ENCODE measurements at places on chromosomes 16 and 17. TPM values are rescaled to one million over a fixed set of nuclear protein-coding genes. Genes with fewer than 3 reads are reported as not detected.

Gene PLCG2
- 100 TPM for polyA plus RNA-seq

Gene SYNGR3
- 1.5 TPM for polyA plus RNA-seq

DNA sequence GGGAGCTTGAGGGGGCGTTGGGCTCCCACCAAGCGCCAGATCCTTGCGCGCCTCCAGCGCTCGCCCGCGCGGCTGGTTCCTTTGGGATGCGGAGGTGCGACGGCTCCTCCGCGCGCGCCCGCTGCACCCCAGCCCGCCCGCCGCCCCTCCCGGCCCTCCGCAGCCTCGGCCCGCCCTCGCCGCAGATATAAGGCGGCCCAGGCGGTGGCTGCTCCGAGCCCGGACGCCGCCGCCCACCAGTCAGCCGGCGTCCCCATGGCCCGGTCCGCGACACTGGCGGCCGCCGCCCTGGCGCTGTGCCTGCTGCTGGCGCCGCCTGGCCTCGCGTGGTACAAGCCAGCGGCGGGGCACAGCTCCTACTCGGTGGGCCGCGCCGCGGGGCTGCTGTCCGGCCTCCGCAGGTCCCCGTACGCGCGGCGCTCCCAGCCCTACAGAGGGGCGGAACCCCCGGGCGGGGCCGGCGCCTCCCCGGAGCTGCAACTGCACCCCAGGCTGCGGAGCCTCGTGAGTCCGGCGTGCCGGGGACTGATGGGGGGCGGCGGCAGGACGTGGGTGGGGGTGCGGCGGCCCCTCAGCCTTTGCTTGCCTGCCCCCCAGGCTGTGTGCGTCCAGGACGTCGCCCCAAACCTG is at the start of gene NPB:
NPB (plus strand) TSS at position 216 of the 630 bp plus-strand sequence; CDS start at position 256, 40 bp downstream.
- H3K4me1 ChIP-seq, result peaks cover 8% of the 10 kb centered on the region
- peaks cover 12% of the 10 kb centered on the region for H3K27me3 ChIP-seq
- peak within 1 kb of the TSS; percentile 34 for H3K4me3 ChIP-seq

Gene ENKD1
- 1.5 TPM for polyA plus RNA-seq

DNA sequence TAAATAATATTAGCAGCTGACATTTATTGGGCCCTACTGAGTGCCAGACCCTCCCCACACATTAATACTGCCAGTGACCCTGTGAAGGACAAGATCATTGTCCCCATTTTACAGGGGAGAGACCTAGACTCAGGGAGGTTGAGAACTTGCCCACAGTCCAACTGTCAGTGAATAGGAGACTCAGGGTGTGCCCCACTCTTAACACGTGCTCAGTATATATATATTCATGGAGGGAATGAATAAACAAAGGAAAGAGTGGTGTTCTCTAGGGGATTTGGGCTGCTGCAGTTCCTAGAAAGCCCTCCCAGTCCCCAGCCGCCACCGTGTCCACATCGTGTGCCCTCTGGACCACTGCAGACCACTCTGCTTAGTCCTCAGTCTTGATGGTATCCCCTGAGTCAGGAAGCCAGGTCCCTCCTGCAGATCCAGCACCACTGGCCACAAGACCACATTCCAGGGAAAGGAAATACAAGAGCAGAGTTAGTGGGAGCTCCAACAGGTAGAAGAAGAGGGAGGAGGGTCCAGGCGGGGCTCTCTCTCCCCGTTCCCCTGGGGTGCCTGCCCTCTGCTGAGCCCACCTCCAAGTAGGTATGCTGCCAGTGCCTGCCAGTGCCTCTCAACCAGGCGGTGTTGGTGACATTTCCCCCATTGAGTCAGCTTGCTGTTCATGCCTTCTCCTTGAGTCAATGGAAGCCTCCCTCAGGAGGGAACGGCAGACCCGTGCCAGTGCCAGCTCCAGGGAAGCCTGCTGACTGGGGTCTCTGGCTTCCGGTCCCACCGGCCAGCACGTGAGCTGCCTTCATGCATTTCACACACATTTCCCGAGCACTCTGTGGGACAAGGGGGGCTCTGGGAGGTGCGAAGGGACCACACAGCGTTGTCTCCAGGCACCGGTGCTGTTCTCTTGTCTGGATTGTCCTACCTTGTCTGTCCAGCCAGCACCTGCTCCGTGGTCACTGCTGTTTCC is 75.6 kb downstream of the GNAO1 start:
- DNase-seq, result no peak
- peaks cover 14% of the 10 kb centered on the region for H3K27me3 ChIP-seq
- no peak overlapping the region for H3K27ac ChIP-seq
- no peaks in the 10 kb centered on the region for H3K36me3 ChIP-seq
- no peaks in the 10 kb centered on the region for H3K4me1 ChIP-seq

- H3K27me3 ChIP-seq, result peaks cover 11% of the 10 kb centered on the region
- no peaks in the 10 kb centered on the region for H3K36me3 ChIP-seq
- H3K4me1 ChIP-seq, result peaks cover 26% of the 10 kb centered on the region
- no peak overlapping the region for H3K27ac ChIP-seq
- H3K4me3 ChIP-seq, result no peak overlapping the region
- DNase-seq, result no peak
Observed at GRCh38 chr16:66479661-66480264, 52.7 kb downstream of the BEAN1 start.

Gene SMIM5
- not detected for polyA plus RNA-seq

GRCh38 chr17:66379544-66379943 is 77.1 kb downstream of the PRKCA start:
- H3K4me1 ChIP-seq, result no peaks in the 10 kb centered on the region
- DNase-seq, result no peak
- no peak overlapping the region for H3K4me3 ChIP-seq

Gene C16orf54
- 70.0 TPM for polyA plus RNA-seq

- DNase-seq, result no peak
- H3K27ac ChIP-seq, result no peak overlapping the region
- peaks cover 6% of the 10 kb centered on the region for H3K27me3 ChIP-seq
- H3K4me1 ChIP-seq, result no peaks in the 10 kb centered on the region
Observed at GRCh38 chr17:72380737-72381136, 259.9 kb downstream of the SOX9 start.

DNA sequence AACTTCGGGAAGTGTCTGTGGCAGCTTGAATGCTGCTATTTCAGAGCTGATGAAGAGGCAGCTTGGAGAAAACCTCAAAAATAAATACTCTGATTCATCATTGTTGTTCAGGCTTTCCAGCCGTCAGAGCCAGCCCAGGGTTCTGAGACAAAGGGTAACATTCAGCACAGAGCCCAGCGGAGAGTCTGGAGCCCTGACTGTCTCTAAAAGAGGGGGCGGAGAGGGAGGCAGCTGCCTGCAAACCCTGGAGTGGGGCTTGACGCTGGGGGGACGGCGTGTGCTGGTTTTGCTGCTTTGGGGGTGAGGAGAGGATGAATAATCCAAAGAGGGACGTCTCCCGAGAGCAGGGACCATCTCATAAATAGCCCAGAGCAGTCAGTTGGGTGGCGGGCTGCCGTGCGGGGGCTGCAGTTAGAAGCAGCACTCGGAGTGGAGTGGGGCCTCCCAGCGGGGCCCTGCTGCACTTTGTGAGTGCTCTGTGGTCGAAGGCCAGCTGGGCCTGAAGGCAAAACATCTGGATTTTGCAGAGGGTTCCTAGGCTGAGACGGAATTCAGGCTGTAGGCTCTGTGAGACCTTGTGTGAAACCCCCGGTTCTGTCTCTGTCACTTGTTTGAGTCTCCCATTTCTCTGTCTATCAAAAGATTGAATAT is 237.8 kb downstream of the PRKCA start:
- H3K27ac ChIP-seq, result no peak overlapping the region
- H3K4me1 ChIP-seq, result no peaks in the 10 kb centered on the region
- DNase-seq, result no peak
- peaks cover 12% of the 10 kb centered on the region for H3K27me3 ChIP-seq

GRCh38 chr16:75102595-75102994 is 14.0 kb downstream of the LDHD start:
- H3K4me3 ChIP-seq, result no peak overlapping the region
- H3K27ac ChIP-seq, result no peak overlapping the region
- H3K4me1 ChIP-seq, result peaks cover 24% of the 10 kb centered on the region
- peaks cover 10% of the 10 kb centered on the region for H3K36me3 ChIP-seq
- no peak for DNase-seq
- H3K27me3 ChIP-seq, result peaks cover 61% of the 10 kb centered on the region

Gene DNASE1
- not detected for polyA plus RNA-seq

Gene NPB
- not detected for polyA plus RNA-seq

DNA sequence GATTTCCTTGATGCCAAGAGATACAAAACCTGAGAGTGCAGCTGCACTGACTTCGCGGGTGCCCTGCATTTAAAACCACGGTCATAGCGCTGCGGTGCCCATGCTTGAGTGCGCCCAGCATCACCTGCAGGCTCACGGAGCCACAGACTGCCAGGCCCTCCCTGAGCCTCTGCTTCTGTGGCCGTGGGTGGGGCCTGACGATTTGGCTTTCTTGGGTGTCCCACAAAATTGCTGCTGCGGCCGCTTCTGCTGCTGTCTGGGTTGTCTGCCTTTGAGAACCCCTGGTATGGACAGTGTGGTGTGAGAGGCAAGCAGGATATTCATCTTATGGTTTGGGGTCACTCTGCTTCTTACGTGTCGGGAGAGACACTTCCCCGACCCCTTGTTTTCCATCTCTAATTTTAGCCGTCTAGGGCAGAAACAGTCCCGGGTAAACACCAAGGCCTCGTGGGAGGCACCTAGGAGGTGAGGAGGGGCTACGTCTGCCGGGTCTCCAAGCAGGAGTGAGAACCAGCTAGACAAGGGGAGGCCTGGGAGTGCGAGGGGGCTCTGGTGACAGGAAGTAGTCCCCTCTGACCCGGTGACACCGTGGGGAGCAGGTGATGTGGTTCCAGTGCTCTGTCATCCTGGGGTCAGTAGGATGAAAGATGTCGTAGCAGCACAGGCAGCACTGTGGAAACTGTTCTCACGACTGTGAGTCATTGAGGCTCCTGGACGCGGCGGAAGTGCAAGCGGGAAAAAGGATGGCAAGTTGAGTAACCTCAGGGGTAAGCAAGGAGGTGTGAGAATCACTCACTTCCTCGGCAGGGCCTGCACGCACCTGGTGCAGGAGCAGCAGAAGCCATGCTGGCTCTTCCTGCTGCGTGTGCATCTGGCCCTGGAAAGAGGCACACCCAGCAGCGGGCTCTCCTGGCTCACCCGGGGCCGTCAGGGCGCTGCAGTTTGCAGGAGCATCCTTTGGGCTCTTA is 176.3 kb downstream of the RPTOR start:
- DNase-seq, result no peak
- peaks cover 34% of the 10 kb centered on the region for H3K4me1 ChIP-seq

- H3K27ac ChIP-seq, result no peak overlapping the region
- H3K36me3 ChIP-seq, result no peaks in the 10 kb centered on the region
- H3K4me3 ChIP-seq, result no peak overlapping the region
- no peaks in the 10 kb centered on the region for H3K27me3 ChIP-seq
- DNase-seq, result no peak
Observed at GRCh38 chr17:40457964-40458791, 14.9 kb downstream of the IGFBP4 start.

DNA sequence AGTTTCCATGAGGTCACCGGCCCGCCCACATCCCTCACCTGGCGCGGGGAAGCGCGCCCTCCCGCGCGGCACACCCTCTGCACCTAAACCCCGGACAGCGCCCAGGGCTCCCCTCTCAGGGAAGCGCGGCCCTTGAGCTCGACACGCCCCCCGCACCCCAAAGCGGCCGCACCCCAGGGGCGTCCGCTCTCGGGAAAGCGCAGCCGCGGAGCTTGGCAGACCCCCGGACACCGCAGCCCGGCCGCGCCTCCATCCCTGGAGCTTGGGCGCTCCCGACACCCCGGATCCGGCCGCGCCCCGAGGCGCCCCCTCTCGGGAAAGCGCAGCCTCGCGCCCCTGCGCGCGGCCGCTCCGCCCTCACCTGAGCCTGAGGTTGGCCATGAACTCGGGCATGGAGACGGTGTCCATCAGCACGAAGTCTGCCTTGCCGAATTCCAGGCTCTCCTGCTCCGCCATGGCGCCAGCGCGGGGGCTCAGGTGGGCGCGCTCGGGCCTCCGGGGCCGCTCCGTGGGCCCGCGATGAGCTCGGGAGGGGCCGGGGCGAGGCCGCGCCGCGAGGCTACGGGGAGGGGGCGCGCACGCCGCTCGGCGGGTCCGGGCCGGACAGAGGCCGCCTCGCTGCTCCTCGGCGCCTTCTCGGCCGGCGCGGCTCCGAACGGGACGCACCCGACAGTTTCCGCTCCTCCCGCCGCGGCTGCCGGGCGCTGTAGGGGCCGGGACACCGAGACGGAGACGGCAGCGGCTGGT is at the start of gene MYO1D:
MYO1D (minus strand) TSS at position 708 of the 747 bp plus-strand sequence; CDS start at position 456, 252 bp downstream.
- no peaks in the 10 kb centered on the region for H3K36me3 ChIP-seq
- H3K4me1 ChIP-seq, result peaks cover 14% of the 10 kb centered on the region
- DNase-seq, result peak; percentile 50

DNA sequence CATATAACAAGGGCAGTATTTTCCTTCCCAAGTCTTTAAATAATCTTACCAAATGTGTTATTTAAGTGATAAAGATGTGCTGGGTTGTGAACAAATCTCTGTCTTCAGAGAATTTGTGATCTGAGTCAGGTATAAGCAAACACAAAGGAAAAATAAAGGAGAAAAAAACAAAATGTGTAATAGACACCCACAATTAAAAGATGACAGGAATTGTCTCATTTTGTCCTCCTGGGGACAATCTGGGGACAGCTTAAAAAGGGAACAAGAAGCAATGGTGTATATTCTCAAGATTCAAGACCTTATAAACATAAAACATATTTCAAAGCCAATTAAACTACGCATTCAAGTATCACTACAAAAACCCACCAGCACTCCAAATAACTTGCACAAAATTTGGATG is 107.2 kb downstream of the TRIM37 start:
- H3K36me3 ChIP-seq, result peaks cover 10% of the 10 kb centered on the region
- H3K27ac ChIP-seq, result no peak overlapping the region
- no peaks in the 10 kb centered on the region for H3K27me3 ChIP-seq
- H3K4me3 ChIP-seq, result no peak overlapping the region

Gene ZBTB4
- 19.2 TPM for polyA plus RNA-seq

DNA sequence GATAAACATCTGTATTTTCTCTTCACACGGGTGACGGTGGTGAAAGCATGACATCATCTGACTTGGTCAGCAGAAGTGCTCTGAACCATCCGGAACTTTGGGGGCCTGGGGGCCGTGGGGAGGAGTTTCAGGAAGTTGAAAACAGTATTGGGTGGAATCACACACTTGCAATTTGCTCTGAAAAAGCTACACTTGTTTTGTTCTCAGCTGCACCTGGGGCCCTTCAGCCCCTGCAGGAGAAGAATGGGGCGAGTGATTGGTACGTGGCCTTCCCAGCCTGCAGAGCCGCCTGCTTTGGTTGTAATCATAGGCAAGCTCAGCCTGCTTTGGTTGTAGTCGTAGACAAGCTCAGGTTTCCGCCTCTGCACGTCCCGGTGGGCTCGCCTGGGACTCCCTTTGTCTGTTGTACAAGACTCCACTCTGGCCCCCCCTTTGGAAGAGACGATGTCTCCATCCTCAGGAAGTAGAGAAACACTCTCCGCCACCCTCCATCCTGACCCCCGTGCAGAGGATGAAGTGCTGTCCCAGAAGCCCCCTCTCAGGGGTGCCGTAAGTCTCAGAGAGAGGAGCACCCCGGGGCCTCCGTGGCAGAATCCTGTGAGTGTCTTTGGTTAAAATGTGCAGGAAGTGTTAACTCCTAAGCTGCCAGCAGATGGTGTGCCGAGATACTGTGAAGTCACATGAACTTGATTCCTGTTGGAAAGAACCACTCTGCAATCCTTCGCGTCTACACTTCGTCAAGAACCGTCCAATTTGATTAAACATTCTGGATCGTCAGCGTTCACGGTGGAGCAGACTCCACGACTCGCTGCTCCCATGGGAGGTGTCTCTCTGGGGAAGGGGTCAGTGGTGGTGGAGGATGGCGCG is 5.4 kb downstream of the BANP start:
- peak; percentile 91 for DNase-seq
- H3K4me1 ChIP-seq, result peaks cover 88% of the 10 kb centered on the region
- H3K27me3 ChIP-seq, result no peaks in the 10 kb centered on the region
- peak overlapping the region; percentile 88 for H3K4me3 ChIP-seq
- H3K27ac ChIP-seq, result peak overlapping the region; percentile 97
- no peaks in the 10 kb centered on the region for H3K36me3 ChIP-seq

Gene MMP28
- polyA plus RNA-seq, result not detected

- DNase-seq, result no peak
- H3K36me3 ChIP-seq, result peaks cover 20% of the 10 kb centered on the region
- peaks cover 26% of the 10 kb centered on the region for H3K4me1 ChIP-seq
- no peak overlapping the region for H3K27ac ChIP-seq
- H3K27me3 ChIP-seq, result no peaks in the 10 kb centered on the region
Observed at GRCh38 chr17:67358612-67359011, 7.8 kb downstream of the PSMD12 start.

All from naive B cell (primary cell).